ENCODE measurements at places on chromosomes 5 and 9. TPM values are rescaled to one million over a fixed set of nuclear protein-coding genes. Genes with fewer than 3 reads are reported as not detected.

The ZNF454 gene
- total RNA-seq: 8.2 TPM

The OLFML2A gene
- 4.4 TPM for total RNA-seq

The LCN9 gene
- total RNA-seq: not detected

The RAPGEF1 gene
- 30.1 TPM for total RNA-seq

The C7 gene
- total RNA-seq: 288 TPM

GRCh38 chr5:36202521-36202961 is 39.2 kb downstream of the NADK2 start:
- no peak for DNase-seq

- no peak for DNase-seq
Measured at GRCh38 chr5:125277494-125278154, 531.2 kb upstream of the ZNF608 start.

GRCh38 chr9:132694144-132694543 is 23.9 kb downstream of the GTF3C4 start:
- DNase-seq: no peak

GRCh38 chr5:169706071-169706470 is 69.0 kb downstream of the DOCK2 start:
- no peak for DNase-seq

GRCh38 chr5:20556115-20556763 is 568.2 kb upstream of the CDH18 start:
- DNase-seq: no peak

DNA sequence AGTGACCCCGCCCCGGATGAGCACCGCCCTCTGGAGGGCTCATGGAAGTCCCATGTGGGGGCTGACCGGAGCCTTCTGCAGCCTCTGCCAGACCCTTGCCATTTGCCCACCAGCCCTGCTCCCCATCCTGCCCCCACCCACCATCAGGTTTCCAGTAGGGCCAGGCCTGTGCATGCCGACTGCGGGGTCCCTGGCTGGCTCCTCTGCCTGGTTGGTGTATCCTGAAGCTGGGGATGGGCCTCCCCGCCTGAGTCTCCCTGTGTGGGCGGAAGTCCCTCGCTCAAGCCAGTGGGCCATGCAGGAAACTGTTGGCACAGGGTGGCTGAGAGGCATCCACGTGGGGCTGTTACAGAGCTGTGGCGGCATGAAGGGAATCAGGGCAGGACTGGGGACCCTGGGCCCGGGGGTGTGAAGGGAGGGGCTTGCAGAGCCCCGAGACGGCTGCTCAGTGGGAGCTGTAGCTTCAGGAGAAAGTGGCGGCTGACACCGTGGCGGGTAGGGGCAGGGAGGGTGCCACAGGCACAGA is 88.7 kb downstream of the RXRA start:
- no peak for DNase-seq

- peak; percentile 55 for DNase-seq
Measured at GRCh38 chr9:129624168-129624759, 1.7 kb upstream of the NTMT1 start.

Data from body of pancreas (tissue), 4 donors.